ENCODE measurements at places on chromosomes 1 and 21.

DNA sequence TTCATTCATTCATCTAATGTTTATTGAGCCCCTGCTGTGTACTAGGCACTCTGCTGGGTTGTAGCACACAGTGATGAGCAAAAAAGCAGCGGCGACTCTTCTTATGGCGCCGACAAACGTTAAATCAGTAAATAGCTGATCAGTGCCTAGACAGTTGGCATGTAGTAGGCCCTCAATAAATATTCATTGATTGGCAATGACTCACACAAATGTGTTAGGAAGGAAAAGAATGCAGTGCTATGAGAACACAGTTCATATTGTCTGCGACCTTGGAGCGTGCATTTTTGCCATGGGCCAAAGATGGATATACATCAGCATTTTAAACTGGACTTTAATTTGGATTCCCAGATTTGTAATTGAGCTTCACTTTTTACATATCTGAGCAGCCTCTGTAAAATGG lies 52.0 kb downstream of the PRDM2 start:
- no peak for DNase-seq

- DNase-seq = no peak
These were observed 95.7 kb downstream of the DYRK1A start for GRCh38 chr21:37462087-37462861.

DNA sequence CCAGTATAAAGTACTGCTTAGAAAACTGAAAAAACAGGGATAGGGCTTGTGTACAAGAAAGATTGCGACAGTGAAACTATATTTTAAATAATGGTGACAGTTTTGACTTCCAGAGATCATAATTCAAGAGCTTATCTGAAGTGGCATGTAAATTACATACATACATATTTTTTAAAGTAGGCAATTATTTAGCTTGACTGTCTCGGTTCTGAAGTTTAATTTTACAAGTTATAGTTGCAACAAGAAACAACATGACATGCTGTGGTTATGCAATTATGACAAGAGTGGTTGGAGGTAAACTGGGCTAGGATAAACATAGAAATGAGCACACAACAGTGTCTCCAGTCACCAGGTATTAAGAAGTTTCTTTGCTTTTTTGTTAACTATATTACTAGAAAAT lies 4.1 kb downstream of the C1orf21 start:
- no peak for DNase-seq

DNA sequence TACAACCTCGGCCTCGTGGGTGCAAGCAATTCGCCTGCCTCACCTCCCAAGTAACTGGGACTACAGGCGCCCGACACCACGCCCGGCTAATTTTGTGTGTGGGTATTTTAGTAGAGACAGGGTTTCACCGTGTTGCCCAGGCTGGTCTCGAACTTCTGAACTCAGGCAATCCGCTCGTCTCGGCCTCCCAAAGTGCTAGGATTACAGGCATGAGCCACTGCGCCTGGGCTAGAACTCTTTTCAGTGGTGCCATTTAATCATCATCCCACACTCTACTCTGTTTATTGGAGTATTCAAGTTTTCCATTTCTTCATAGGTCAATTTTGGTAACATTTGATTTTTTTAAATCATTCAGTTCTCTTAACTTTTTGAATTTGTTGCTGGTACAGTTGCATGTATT lies 101.3 kb downstream of the DHRS3 start:
- DNase-seq = no peak

GRCh38 chr1:43995984-43996732 lies 4.8 kb downstream of the CCDC24 start:
- no peak for DNase-seq

- no peak for DNase-seq
These were observed 714.1 kb upstream of the ADAMTS5 start for GRCh38 chr21:27681038-27681437.

DNA sequence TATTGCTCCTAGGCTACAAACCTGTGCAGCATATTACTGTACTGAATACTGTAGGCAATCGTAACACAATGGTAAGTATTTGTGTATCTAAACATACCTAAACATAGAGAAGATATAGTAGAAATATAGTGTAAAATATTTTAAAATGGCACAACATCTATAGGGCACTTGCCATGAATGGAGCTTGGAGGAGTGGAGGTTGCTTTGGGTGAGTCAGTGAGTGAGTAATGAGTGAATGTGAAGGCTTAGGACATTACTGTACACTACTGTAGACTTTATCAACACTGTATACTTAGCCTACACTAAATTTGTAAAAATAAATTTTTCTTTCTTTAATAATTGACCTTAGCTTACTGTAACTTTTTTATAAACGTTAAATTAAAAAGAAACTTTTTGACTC lies 7.9 kb downstream of the LEFTY2 start:
- no peak for DNase-seq

DNA sequence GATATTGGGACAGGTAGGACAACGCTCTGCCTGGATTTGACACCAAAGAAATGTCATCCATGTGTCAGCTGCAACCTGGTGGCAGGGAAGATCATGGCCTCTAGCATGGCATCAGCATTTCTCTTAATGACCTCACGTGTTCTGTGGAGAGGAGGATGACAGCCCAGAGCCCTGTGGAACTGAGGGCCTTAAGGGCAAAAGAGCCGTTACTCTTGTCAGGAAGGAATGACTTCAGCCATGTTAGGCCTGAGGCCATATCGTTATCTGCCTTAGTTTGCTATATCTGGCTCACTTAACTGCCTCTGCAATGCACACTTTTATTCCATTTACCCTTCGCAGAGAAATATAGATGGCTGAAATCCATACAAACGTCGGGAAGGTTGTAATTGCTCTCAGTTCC lies 83.2 kb upstream of the PBX1 start:
- no peak for DNase-seq

GRCh38 chr1:182091083-182091482 lies 29.6 kb upstream of the ZNF648 start:
- no peak for DNase-seq

- no peak for DNase-seq
These were observed 43.7 kb upstream of the ADAMTS1 start for GRCh38 chr21:26888931-26889330.

DNA sequence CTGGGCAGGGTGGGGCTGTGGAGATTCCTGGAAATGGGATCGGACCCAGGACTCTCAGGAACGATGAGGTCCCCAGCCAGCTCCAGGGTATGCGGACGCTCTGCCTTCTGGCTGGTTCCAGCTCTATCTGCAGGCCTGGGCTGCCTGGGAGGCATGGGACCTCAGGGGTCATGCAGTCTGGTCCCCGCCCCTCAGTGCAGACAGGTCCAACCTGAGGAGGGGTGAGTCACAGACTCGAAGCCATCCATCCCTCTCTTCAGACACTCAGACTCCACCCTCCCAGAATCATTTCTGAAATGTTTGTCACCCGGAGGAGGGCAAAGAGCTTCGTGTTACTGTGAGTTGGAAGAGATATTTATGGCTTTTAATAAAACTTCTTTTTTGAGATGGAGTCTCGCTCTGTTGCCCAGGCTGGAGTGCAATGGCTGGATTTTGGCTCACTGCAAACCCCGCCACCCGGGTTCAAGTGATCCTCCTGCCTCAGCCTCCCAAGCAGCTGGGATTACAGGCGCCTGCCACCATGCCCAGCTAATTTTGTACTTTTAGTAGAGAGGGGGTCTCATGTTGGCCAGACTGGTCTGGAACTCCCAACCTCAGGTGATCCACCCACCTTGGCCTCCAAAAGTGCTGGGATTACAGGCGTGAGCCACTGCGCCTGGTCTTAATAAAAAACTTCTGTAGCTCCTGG lies 5.9 kb upstream of the MYOM3 start:
- DNase-seq = no peak

DNA sequence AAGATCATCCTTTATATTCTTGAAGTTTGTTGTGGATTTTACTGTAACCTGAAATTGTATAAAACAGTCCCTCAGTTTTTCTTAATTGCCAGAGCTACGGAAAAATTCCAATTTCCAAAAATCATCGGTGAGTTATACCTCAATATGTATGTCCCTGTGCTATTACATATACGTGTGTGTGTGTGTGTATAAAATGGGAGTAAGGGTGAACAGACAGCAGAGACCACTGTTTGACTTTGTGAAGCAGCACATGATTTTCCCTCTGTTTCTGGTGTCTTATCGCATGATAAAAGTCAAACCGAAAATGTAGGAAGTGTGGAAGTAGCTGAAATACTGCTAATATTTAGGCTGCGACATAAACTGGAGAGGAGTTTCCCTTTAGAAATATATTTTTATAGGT lies 1.2 kb downstream of the OR2T1 start:
- no peak for DNase-seq

- no peak for DNase-seq
These were observed 58.9 kb upstream of the LRRC8D start for GRCh38 chr1:89761901-89762300.

DNA sequence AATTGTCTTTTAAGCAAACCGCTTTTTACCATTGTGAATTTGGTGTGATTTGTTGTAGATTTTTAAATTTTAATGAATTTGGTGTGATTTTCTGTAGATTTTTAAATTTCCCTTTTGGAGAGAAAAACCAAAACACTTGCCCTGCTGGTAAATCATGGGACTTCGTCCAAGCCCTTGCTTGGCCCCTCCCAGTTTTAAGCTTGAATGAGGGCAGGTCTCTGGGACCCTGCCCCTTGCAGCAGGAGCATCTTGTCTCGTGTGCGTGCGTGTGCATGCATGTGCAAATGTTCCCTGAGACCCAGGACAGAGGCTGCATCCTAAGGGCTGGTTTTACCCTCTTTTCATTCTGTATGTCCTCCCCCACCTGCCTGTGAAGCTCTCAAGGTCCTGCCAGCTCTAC lies 248.6 kb downstream of the GREM2 start:
- no peak for DNase-seq

GRCh38 chr1:35894656-35895055 lies 11.6 kb downstream of the AGO1 start:
- no peak for DNase-seq

GRCh38 chr1:175388285-175388684 lies 195.7 kb upstream of the KIAA0040 start:
- DNase-seq = no peak

DNA sequence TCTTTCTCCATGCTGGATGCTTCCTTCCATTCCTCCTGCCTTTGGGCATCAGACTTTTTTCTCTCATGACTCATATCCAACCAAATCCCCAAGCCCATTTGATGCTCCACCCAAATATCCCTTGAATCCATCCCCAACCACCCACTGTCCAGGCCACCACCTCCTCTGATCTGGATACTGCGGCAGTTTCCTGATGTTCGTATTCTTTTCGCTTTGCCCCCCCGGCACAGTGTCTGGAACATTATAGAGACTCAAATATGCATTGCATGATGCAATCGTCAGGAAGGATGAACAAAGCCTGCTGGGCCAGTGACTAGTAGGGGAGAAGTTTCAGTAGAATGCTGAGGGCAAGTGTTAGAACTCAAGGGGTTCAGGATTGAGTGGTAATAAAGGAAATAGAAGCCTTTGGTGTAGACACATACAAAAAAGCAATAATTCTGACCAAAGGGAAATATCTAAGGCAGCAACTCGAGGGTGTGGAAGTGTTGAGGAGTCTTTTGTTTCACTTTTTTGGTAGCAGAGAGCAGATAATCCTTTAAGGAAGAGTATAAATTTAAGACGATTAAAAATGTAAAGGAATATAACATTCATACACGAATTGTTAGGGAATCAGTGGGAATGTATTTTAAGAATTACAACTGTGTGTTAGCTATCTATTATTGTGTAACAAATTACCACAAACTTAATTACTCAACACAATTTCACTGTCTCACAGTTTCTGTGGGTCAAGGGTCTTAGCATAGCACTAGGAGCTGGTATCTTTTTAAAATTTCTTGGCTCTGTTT lies 7.5 kb downstream of the S100A11 start:
- no peak for DNase-seq

- no peak for DNase-seq
These were observed at the start of gene ARHGEF16 for GRCh38 chr1:3453891-3454810. Gene ARHGEF16 (plus strand): TSS chr1:3454665. CDS start chr1:3463085, 8,420 bp downstream.

DNA sequence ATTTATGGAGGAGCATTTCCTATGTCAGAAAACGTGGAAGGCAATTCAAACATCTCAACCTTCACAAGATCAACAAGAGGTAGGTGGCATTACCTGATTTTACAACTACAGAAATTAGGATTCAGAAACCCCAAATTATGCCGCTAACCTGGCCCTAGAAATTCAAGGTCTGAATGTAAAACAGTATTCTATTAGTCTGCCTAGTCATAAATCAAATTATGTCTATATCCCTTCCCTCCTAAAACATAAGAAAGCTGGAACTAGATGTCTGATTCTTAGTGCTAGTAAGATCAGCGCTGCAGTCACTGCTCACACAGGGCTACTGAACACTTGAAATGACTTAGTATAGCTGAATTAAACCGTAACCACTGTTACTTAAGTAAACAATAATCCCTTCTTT lies 1.4 kb downstream of the TOMM20 start:
- DNase-seq = no peak

GRCh38 chr1:90132306-90132705 lies 137.4 kb downstream of the ZNF326 start:
- no peak for DNase-seq

DNA sequence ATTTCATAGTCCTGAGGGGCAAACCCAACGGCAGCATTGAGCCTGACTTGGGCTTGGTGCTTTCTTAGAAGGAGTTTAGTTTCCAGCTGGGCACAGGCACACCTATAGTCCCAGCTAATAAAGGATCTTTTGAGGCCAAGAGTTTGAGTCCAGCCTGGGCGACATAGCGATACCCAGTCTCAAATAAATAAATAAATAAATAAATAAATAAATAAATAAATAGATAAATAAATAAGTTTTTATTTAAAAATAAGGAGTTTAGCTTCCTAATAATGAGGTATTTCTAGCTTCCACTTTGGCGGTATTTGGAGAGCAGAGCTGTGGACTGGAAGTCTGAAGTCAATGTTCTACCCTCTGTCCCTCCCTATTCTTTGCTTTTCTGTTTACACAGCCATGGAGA lies 186.6 kb downstream of the URB2 start:
- no peak for DNase-seq

DNA sequence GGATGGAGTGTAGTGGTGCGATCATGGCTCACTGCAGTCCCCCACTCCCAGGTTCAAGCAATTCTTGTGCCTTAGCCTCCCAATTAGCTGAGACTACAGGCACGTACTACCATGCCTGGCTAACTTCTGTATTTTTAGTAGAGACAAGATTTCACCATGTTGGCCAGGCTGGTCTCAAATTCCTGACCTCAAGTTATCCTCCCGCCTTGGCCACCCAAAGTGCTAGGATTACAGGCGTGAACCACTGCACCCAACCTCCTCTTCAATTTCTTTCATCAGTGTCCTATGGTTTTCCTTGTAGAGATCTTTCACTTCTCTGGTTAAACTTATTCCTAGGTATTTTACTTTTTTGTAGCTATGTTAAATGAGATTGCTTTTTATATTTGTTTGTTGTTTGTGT lies 10.7 kb upstream of the MAST2 start:
- no peak for DNase-seq

- DNase-seq = no peak
These were observed 176.9 kb upstream of the CAMK1G start for GRCh38 chr1:209406595-209406994.

DNA sequence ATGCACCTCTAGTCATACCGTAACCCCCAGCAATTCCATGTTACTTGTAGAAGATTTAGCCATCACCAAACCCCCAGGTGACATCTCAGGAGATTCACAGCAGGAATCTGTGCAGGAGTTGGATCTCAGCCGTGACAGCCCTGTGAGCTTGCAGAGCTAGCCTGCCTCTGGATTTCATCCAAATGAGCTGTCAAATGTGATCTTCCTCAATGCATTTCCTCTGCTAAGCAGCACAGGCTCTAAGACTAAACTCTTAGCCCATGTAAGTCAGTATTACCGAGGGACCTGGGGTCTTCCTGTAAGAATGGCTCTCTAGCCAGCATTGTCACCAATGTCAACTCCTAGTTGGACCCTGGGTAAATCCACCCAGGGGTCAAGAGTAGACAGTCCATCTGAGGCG lies 41.7 kb downstream of the UMODL1 start:
- no peak for DNase-seq

- DNase-seq = no peak
These were observed 672 bp downstream of the ENSA start for GRCh38 chr1:150628766-150629114.
